GM18507 (cell line): ENCODE measurements at places on chromosomes 3 and 15.

DNA sequence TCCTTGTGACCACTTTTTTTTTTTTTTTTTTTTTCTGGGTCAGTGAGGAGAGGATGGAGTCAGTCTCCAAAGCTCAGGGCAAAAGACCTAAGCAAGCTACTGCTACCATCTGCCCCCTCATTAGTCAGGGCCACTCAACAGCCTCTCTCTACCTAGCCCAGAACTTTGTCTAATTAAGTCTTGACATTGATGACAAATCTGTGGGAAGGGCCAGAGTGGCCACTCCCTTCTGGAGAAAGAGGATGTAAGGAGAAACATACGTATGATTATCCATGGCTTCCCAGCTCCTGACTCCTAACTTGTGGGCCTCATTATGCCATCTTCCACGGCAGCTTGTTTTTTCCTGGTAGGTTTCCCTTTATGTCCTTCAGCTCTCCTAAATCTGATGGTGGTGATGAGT, 37.9 kb downstream of the NR1I2 start:
- no peak for DNase-seq

- DNase-seq, result no peak
Observed at GRCh38 chr3:9147896-9148266, 101.6 kb downstream of the SRGAP3 start.

- no peak for DNase-seq
Observed at GRCh38 chr3:153856932-153857331, 264.3 kb upstream of the ARHGEF26 start.

DNA sequence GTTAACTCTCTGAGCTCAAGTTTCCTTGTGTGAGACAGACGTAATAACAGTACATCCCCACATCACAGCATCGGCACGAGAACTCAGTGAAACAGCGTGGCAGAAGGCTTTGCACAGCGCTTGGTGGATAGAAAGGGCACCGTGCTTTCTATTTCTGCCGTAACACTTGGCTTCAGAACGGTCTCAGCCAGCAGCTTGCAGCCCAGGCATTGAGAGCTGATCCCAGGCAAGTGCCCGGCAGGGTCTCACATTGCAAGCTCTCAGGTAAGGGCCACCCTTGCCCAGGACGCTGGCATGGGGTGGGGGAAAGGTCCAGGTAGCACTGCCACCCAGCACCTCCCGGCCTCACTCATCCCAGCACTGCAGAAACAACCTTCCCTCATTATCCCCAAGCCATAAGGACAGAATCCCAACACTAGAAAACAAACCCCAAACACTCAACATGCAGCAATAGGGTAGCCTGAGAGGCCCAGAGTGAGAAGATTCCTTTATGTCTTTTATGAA, 70.5 kb upstream of the ITGA11 start:
- DNase-seq, result no peak

GRCh38 chr3:51391566-51392354, 675 bp downstream of the RBM15B start:
- no peak for DNase-seq

- DNase-seq, result no peak
Observed at GRCh38 chr15:61582092-61582491, 353.0 kb upstream of the RORA start.

GRCh38 chr3:57085211-57085610, 24.7 kb downstream of the SPATA12 start:
- DNase-seq, result no peak

DNA sequence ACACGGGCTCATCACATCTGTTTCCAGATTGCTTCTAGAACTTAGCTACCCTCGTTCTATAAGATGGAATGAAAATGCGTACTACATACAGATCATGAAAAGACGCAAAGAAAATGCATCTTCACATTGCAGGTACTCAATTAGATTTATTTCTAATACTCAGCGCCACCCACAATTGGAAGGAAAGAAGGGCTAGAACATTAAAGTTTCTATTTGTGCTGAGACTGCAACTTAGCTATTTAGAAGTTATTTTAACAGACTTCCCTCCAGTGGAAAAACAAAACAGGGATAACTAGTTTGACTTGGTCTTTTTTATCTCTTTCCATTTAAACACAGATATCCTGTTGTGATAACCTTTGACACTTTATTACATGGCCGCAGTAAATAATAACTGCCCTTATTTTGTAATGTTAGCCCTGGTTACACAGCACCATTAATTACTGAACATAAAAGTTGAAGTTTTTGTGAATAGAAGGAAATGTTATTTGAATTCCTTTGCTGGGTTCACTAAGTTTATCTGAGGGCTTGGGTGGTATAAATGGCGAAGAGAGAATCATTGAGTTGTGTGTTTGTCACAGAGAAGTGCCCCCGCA, 86.9 kb upstream of the SLC25A26 start:
- DNase-seq, result no peak

DNA sequence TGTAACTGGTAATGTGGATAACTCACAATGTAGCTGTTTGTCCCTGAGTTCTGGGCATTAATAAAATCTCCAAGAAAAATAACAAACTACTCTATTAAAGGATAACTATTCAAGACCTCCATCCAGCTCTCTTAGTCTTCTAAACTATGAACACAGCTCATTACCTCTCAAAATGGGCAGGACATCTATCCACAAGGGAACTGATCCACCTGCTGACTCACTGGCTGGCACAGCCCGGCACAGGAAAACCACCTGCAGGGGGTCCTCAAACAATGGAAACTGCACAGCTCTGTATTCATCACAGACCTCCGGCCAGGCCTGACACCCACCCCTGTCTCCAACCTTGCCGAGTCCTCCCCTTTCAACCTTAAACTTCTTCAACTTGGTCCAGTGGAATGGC, 255.4 kb downstream of the TJP1 start:
- DNase-seq, result no peak

GRCh38 chr15:58213587-58214338, 75.6 kb downstream of the AQP9 start:
- DNase-seq, result no peak

DNA sequence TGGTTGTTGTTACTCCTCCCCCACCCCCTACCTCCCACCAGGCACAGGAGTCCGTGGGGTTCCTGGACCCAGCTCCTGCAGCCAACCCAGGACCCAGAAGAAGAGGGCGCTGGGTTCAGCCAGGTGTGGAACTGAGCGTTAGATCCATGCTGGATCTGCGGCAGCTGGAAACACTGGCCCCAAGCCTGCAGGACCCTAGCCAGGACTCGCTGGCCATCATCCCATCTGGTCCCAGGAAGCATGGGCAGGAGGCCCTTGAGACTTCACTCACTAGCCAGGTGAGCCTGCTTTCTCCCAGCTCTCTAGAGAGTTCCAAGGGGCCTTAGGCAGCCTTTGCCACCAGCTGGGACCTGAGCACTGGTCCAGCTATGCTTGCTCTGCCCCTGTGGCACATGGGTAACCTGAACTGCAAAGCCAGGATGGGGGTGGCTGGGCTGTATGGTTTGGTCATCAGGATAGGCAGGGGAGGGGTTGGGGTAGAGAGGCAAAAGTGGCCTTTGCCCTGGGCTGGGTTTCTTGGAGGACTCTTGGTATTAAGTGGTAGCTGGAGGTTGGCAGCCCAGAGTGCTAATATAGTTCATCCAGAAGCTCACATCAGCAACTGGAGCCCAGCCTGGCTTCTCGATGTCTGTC, 7.0 kb upstream of the JMJD7 start:
- no peak for DNase-seq

DNA sequence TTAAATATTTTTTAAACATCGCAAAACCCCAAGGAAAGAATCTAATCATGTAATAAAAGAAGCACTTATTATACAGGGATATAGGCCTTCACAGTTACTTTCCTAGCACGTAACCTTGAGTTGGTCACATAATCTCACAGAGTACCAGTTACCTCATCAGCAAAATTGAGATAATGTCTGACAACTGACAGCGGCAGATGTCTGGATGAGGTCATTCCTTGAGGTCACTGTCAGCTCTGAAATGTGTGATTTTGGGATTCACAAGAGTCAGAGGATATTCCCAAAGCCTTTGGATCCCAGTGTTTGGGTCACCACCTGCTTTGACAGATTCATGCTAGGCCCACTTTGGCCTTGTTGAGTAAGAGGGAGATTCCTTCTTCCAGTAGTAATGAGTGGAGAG, 151.4 kb upstream of the SEMA6D start:
- DNase-seq, result no peak

DNA sequence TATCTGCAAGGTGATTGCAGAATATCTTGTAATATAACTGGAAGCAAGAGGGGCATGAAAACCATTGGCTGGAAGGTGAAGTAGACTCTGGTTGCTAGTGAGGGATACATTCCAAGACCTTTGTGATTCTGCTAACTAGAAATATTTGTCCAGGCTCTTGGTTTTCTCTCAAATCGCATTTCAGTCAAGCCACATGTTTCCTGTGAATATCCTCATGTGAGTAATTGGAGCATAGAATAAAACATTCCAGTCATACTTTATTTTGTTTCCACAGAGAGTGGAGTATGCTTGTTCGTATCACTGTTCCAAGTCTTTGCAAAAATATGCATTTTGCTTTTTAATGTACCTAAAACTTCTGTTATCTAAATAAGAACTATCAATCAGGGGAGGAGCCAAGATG, 850.0 kb downstream of the EPHA3 start:
- DNase-seq, result no peak

DNA sequence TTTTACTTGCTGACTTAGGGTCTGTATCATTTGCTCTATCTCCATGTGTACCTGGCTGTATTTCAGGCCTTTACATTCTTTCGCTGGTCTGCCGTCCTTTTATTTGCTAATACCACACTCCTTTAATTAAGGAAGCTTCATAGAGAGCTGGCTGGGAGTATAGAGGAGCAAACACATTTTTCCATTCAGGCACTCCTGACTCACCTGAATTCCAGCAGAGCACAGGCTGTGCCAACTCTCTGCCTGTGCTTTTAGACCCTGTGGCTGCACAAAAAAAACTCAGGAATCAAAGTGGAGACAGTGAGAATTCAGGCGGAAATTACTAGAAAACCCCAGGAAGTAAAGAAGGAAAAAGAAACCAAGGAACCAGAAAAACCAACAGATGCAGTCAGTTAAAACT, 29.0 kb upstream of the ATP10A start:
- no peak for DNase-seq
